ENCODE measurements at places on chromosomes 3 and 15.

DNA sequence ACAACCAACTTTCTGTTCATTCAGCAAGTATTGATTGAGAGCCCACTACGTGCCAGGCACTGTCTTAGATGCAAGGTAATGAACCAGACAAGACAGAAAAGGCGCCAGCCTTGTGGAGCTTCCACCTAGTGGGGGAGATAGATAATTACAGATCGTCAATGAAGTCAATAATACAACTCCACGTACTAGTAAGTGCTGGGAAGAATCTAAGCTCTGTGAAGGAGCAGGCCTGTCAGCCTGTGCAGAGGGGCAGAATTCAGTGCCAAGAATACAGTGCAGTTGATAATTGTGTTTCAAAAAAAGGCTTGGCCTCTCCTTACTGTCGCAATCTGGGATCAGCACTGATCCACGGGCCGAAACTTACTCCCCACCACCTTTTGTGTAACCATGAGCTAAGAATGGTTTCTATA is 186.3 kb downstream of the FEZF2 start:
- DNase-seq, result no peak

- DNase-seq, result no peak
These were observed 990.4 kb downstream of the GBE1 start for GRCh38 chr3:80771085-80771484.

GRCh38 chr15:78177447-78177873 is 28.3 kb downstream of the IDH3A start:
- no peak for DNase-seq

GRCh38 chr3:59512066-59512465 is 462.2 kb upstream of the CFAP20DC start:
- DNase-seq, result no peak

- no peak for DNase-seq
These were observed 299.5 kb downstream of the GAP43 start for GRCh38 chr3:115922681-115923347.

DNA sequence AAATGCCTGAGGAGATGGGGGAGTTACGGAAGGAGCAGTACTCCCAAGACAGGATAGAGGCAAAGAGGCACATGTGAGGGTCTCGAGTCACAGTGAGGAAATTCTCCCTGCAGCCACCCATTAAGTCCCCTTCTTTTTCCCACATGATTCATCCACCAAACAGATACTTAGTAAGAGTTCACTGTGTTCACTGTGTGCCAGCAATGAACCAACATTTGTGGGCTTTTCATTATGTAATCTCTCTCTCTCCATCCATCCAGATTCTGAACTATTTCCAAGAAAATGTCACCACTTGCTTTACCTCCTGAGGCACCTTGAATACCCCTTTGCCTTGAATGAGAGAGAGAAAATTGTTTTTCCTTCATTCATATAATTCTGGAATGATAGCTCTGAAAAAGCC is 24.6 kb upstream of the LRRFIP2 start:
- DNase-seq, result no peak

- no peak for DNase-seq
These were observed 715.6 kb downstream of the ROBO1 start for GRCh38 chr3:79052054-79052681.

DNA sequence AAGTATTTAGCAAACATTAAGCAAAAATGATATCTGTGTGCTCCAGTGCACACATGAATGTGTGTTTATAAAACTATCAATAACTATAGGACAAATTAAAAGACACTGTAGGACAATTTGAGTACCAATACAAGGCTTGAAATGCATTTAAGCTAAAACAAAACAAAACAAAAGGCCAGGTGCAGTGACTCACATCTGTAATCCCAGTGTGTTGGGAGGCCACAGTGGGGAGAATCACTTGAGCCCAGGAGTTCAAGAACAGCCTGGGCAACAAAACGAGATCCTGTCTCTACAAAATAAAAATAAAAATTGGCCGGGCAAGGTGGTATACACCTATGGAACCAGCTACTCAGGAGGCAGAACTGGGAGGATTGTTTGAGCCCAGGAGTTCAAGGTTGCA is 50.7 kb downstream of the CSNK1G1 start:
- no peak for DNase-seq
